ENCODE measurements at places on chromosomes 1 and 21.

DNA sequence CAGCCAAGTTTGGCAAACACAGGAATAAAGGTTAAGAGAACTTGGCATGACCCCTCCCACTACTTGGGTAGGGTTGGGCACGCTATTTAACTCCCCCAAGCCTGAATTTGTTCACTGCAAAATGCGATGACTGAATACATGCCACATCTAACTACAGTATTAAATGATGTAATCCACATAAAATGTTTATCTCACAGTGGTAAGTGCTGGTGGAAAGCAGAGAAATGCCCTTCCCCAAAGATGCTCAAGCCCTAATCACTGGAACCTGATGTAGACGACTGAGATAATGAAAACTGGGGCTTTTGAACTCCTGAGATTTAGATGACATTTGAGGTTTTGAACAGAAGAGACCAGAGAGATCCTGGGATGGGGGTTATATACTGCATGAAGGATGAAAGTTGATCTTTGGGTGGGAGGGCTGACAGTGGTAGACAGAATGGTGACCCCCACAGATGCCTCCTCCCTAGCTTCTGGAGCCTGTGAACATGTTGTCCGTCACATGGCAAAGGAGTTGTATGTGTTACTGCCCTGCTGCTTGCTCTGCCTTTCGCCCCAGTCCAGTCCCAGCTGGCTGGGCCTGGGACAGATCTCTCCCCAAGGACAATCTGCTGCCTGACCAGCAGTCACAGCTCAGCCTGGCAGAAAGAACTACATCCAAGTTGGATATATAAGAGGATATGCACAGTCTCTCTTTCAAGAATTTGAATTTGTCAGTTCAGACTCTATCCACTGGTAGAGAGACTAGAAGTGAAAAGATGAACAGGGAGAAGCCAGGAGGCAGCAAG, 120.9 kb downstream of the DAB1 start:
- no peak for DNase-seq

GRCh38 chr1:147850737-147851136, 51.9 kb upstream of the GJA8 start:
- no peak for DNase-seq

- DNase-seq: no peak
Observed at GRCh38 chr1:61054601-61054993, 27.8 kb upstream of the NFIA start.

- DNase-seq: no peak
Observed at GRCh38 chr1:226529891-226530290, 18.7 kb upstream of the STUM start.

GRCh38 chr1:232319072-232319471, 310.9 kb downstream of the SIPA1L2 start:
- DNase-seq: no peak

- no peak for DNase-seq
Observed at GRCh38 chr1:21157868-21158267, 18.8 kb downstream of the EIF4G3 start.

DNA sequence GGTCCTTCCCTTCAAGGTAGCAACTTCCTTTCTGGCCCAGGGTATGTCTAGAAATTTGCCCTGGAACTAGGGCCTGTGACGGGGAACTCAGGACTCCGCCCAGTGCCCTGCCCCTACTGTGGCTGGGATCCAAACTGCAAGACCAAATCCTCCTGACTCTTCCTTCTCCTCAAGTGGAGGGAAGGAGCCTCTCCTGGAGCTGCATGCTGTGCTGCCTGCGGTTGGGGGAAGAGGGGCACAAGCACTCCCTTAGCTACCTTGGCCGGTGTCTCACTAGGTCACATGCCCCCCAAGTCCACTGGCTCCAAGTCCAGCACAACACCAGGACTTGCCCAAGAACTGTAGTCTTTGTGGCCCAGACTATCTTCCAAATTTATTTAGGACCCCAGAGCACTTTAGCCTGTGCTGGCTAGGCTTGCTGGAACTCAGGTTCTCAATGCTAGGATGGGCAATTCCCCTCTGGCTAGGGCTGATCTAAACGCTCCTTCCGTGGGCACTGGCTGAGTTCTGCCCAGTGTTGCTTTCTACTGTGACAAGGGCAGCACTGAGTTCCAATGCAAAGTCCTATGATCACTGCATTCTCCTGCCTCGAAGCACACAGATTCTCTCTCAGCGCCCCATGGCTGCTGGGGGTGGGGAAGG, 12.2 kb downstream of the ADSS2 start:
- no peak for DNase-seq

DNA sequence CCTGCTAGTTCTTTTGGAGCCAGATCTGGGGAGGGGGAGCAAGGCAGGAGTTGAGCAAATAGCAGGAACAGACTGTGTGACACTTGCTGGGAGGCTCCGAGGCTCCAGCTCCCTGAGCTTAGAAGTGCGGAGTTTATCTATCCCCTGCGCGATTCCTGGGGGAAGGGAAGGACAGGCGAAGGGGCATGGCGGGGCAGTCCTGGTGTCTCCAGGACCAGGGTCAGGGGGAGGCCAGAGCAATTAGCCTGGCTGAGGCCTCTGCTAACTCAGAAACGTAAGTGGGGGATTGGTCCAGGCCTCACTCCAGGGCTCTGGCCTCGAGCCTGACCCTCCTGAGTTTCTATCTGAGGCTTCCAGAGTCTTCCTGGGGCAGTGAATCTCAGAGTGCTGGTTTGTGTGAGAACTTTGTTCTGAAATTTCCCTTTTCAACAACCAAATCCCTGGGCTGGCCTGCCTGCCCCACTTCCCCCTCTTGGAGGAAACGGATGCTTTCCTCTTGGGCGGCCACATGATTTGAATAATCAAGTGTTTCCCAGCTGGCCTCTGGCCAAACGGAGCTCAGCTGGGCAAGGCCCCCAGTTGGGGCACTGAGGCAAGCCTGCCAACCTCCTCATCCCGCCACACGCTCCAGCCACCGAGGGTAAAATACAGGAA, 15.6 kb downstream of the ALPL start:
- peak; percentile 68 for DNase-seq

DNA sequence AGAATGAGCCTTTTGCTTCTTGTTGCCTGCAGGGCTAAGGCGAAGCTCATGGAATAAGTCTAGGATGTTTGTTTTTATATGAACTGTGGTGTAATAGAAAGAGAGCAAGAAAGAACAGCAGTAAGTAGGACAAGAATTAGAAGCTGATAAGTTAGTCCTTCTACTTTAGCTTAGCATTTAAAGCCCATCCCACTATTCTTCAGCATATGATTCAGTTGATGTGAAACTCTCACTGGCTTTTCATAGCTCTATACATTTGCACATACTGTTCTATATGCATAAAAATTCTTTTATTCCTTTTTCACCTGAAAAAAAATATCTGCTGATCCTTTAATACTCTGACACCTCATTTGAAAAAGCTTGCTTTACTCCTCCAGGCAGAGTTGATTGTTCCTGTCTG, 712.0 kb downstream of the USP25 start:
- DNase-seq: no peak

DNA sequence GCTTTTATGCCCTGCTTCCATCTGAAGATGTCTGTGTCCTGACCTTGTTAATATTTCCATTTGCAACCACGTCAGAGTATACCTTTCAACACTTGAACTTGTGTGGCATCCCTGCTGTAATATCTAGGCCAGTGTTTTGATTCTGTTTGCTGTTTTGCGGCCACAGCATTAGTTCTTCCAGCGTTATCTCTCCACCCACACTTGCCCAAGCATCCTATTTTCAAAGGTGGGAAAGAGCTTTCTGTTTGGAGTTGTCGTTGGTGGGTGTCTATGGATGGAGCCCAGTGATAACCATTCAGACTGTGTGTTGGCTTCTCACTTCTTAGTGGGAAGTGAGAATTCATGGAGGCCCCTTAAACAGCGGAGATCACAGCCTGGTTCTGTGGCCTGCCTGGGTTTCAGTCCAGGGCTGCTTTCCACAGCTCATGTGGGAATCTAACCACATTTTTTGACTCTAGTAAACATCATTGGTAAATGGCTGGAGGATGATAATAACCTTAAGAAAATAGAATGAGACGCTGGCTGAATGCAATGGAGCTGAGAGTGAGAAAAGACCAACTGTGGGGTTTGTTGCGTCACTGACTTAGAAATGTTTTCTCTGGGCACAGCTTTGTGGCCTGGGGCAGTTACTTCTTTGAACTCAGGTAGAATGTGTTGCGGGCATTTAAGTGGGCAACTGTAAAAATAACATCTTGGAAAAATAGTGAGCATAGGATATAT, 7.6 kb downstream of the TENT5C start:
- DNase-seq: no peak

DNA sequence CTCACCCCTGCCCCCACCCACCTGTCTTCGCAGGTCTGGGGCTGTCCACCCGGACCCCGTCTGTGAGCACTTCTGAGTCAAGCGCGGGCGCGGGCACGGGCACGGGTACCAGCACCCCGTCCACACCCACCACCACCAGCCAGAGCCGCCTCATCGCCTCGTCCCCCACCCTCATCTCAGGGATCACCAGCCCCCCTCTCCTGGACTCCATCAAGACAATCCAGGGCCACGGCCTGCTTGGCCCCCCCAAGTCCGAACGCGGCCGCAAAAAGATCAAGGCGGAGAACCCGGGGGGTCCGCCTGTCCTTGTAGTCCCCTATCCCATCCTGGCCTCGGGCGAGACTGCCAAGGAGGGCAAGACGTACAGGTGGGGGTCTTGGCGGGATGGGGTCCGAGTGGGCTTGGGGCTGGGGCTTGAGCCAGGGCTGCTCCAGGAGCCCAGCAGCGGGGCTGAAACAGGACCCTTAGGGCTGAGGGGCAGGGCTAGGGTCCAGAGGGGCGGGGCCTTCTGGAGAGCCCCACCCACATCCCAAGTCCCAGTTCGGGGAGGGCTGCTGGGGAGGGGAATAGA, 23.9 kb downstream of the ZNF362 start:
- no peak for DNase-seq

DNA sequence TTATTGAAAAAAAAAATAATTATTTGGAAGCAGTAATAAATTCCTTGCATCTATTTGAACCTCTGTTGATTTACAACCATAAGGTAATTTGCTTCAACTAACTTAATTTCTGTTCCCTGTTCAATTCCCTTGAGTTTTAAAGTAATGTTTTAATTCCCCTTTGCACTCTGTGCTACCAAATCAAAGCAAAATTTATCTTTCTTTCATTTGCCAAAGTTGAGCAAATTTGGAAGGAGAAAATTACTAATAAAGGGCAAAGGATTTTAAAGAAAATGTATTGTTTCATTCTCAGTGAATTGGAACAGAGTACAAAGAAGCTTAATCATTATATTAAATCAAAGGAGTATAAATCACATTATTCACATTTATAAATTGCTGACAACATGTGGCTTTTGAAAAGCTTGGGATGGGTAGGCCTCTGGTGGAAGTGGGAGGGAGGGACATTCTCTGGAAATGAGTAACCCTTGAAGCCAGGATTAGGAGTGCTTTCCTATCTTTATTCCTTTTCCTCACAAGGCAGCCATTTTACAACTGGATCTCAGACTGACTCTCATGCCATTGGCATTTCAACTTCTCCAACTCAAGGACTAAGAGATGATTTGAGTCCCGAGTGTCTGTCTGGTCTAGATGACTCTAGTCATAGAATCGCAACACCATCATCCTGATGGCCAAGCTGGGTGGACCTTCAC, 331.6 kb upstream of the DUSP10 start:
- no peak for DNase-seq

GRCh38 chr1:54604572-54605370, 18.6 kb downstream of the FAM151A start:
- DNase-seq: no peak

DNA sequence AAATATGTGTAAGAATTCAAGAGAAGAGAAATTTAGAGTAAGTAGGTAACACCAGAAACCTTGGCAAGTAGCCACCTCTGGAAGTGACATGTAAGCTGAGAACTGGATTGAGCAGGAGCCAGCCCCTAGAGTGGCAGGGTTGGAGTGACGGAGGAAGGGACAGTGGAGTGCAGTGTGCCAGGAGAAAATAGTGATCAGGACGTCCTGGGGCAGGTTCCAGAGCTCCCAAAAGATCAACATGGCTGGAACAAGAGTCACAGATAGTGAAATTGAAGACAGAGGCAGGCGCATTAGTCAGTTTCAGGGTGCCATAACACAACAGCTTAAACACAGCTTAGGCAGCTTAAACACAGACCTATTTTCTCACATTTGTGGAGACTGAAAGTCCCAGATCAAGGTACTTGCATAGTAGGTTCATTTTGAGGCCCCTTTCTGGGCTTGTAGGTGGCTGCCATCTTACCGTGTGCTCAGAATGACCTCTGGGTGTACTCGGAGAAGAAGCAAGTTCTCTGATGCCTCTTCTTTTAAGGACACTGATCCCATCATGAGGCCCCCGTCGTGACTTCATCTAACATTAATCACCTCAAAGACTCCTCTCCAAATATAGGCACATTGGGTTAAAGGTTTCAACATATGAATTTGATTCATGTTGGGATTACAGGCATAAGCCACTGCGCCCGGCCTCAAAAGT, 37.2 kb downstream of the GNPAT start:
- DNase-seq: no peak

- no peak for DNase-seq
Observed at GRCh38 chr1:232428036-232428645, 201.8 kb downstream of the SIPA1L2 start.

GRCh38 chr1:153647346-153647714, 11.2 kb upstream of the SNAPIN start:
- no peak for DNase-seq

DNA sequence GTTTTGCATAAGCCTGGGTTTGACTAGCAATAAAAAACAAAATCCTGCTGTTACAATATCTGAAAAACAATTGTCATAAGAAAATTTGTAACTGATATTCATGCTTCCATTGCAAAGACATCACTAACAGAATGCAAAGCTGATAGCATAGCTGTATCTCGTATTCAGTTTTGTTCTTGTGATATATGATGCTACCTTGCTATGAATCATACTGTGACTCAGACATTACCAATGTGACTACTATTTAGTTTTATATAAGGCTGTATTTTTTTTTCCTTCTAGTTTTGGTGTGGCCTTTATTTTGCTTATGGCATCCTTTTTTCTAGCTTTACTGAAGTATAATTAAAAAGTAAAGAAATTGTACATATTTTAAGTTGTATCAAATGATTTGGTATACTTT, 1381.8 kb downstream of the MRPL39 start:
- no peak for DNase-seq

- DNase-seq: no peak
Observed at GRCh38 chr1:112319371-112320040, 76.5 kb upstream of the CTTNBP2NL start.

- DNase-seq: no peak
Observed at GRCh38 chr1:81484284-81484683, 316.4 kb upstream of the ADGRL2 start.

- peak; percentile 62 for DNase-seq
Observed at GRCh38 chr1:77283701-77284425, 2.0 kb downstream of the AK5 start.

- no peak for DNase-seq
Observed at GRCh38 chr1:2544093-2544874, 11.9 kb upstream of the TNFRSF14 start.

GRCh38 chr1:161905269-161905884, 118.3 kb downstream of the OLFML2B start:
- DNase-seq: no peak

- DNase-seq: no peak
Observed at GRCh38 chr1:116476321-116476720, 94.5 kb downstream of the CD58 start.

DNA sequence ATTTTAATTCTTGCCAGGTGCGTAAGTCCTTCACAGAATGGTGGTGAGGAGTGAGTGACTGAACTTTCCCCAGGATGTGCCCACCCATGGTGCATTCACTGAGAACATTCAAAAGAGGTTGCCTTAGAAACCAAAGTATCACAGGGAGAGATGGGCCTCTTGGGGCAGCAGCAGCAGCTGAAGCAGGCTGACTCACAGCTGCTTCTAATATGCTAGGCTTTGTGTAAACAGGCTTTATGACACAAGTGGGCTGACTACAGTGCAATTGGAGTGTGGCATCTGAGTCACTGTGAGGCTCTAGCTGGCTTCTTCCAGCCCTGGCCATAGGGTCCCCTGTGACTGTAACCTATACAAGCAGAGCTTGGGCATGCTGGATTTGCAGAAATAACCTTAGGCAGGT, 12.6 kb downstream of the PIGP start:
- DNase-seq: peak; percentile 22

All from globus pallidus (tissue), 1 donor.